ENCODE measurements at places on chromosomes 2 and 18.

- no peak for DNase-seq
Measured at GRCh38 chr2:200353120-200353519, 46.6 kb downstream of the SPATS2L start.

DNA sequence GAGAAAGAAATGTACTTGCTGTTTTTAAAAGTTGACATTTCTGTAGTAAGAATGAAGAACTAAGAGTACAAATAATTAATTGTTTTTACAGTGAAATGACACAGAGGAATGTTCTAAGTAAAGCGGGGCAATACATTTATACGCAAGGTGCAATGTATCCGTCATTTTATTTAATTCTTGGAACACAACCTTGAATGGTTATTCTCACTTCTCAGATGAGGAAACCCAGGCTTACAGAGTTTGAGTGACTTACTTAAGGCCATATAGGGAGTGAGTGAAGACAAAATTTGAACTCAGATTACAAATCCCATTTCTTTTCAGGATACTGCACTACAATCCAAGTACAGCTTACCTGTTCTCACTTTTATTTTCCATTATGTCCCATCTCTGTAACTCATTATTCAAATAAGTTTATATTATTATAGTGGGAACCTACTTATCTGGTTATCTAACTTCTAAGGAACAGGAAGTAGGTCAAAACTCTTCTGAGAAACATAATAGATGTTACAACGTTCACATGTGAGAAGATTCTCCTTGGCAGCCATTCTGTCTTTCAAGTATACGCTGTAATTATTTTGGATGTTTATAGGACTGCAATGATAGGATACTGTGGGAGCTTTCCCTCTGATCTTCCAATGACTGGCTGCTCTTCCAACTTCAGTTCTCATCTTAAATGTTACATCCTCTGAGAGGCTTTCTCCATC, 12.3 kb upstream of the STK17B start:
- peak; percentile 60 for DNase-seq

GRCh38 chr2:3288470-3289170, 89.0 kb downstream of the EIPR1 start:
- DNase-seq, result no peak

DNA sequence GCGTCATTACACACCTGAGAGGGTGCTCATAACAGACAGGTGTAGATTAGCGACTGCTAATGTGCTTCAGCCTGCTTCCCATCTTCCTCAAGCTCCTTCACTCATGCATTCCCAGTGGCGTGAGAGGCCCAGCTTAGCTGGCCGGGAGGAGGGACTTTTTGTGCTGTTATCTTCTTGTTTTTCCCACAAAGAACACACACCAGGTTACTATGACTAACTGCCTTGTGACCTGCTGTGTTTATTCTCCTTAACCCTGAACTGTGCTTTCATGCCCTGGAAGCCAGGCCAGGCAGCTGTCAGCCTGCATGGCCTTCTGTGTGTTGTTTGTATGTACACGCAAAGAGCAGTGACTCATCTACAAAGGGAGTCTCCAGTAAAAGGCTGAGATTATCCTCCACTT, 143.8 kb downstream of the PIEZO2 start:
- DNase-seq, result no peak

- DNase-seq, result no peak
Measured at GRCh38 chr18:25125680-25126079, 226.3 kb downstream of the ZNF521 start.

DNA sequence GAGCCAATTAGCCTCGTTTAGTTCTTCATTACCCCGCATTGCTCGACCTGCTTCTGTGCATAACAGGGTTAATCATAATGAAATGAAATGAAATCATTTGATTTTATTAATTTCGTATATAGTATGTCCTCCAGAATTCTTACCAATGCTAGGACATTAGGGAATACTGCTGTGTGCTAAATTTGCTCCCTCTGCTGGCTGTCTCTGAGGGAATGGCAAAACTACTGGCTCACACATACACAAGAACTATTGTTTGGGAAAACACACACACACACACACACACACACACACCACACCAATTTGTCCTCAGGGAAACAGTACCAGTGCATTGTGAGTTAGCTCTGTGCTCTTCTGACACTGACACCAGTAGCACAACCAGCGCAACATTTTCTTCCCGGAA, 273.3 kb upstream of the TCF4 start:
- DNase-seq, result no peak

DNA sequence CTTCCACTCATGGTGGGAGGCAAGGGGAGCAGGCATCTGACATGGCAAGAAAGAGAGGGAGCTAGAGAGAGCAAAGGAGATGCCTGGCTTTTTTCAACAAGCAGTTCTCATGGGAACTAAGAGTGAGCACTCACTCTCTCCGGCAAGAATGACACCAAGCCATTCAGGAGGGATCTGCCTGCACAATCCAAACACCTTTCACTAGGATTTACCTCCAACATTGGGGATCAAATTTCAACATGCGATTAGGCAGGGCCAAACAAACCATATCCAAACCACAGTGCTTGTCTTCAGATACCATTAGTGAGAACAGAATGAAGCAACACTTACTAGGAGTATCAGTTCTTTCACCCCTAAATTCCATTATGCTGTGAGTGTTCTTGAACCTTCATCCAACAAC, 77.3 kb downstream of the FIGN start:
- DNase-seq, result no peak

- DNase-seq, result no peak
Measured at GRCh38 chr2:140596447-140596846, 1534.4 kb downstream of the LRP1B start.

- no peak for DNase-seq
Measured at GRCh38 chr18:46401486-46402070, 255.4 kb downstream of the LOXHD1 start.

DNA sequence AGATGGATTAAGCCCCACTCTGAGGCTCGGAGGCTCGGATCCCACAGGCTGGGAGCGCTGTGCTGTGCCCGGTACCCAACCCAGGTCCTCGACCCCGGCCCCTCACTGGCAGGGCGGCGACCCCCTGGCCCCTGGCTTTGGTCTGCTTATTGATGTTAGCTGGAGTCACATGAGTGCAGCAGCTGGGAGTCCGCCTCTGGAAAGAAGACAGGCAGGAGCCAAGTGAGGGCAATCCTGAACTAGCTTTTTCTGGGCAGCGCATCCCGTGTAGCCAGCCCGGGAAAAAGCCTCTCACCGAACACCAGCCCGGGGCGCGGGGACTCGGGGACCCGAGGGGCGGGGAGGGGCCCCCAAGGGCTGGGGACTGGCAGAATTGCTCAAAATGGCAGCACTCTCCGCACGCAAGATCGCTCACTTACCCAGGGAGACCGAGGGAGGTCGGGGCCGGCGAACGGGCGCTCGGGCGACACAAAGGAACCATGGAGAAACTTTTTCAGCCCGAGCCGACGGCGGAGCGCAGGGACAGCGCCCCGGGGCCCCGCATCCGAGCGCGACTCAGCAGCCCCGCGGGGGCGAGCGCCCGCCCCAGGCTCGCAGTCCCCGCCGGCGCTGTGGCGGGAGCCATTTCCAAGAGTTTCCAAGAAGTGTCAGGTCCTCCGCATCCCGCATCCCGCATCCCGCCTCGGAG, 567 bp downstream of the TMEM200C start:
- no peak for DNase-seq

GRCh38 chr2:205176546-205176945, 505.8 kb upstream of the NRP2 start:
- DNase-seq, result no peak

- no peak for DNase-seq
Measured at GRCh38 chr2:71799013-71799575, 345.7 kb downstream of the DYSF start.

DNA sequence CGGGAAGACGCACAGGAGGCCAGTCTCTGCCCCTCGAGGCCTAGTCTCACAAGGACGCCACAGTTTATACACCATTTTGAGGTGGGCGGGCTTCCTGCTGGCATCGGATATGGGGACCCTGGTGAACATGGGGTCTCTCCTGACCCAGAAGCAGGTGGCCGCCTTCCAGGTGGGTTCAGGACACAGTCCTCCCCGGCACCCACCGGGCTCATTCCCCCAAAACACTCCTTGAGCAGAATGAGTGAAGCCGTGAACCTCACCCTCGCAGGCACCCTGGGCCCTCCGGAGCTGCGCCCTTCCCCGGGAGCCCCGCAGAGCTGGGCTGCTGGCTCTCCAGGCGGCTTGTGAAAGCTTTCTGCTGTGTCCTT, 6.5 kb downstream of the NFATC1 start:
- no peak for DNase-seq

DNA sequence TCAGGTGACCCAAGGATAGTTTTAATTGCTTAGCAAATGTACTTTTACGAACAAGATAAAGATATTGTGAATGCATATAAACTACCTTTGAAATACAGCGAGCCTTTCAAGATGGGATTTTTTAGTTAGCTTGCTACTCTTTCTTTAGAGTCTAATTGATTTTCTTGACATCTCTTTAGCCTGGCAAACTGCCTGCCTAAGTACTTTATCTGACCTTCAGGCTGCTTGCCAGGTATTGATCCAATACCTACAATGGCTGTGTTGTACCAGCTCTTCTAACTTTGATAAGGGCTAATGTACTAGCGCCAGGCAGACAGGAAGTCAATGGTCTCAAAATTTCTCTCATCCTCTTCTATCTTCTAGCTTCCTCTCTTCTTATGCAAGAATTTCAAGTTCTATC, 414.4 kb upstream of the ACVR2A start:
- no peak for DNase-seq

DNA sequence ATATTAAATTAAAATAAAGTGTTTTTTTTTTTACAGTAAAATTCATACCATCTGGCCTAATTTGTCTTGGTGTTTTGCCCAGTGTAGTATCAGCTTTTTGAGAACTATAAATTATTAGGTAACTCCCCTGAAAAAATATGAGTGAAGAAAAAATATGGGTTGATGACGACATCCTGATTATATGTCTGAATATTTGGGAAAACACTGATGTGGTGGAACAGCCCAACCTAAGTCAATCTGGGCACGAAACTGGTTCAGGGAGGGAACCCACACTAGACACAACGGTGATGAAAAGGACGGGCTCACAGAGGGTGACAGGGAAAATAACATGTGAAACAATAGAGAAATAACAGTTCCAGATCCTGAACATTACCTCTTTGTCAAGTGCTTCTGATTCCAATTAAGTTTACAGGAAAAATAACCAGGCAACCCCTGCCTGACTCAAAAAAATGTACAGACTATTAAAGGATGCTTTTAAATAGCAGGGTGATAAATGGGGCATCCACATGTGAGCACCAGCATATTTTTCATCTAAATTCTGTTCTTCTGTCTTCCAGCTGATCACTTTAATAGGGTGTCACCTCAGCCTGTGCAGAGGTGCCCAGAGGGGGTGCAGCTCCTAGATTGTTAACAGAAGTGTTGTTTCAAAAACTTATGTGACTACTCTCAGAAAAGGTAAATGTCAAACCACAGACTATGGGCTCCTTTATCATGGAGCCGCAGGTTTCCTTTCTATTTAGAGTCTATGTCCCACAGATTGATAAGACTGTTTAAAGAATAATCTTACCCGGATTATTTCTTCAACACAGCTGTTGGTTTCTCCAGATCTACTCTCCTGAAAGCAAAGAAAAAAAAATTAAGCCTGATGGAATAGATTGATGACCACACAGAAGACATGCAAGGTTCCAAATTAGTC, 305.4 kb downstream of the AFF3 start:
- no peak for DNase-seq

DNA sequence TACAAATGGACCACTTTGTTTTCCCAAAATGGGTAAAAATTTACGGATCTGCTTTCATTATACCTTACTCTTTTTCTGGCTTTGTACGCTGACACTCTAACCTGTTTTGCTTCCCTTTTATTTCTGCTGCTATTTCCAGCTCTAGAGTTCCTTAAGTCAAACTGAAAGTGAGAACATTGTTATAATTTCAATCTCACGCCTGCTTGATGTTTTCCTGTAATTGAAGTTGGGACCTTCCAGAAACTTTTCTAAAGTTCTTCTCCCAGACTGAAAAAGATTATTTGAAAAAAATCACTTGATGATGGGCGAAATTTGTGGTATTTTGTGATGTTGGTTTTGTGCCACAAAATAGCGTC, 1.8 kb downstream of the GLS start:
- DNase-seq, result no peak

GRCh38 chr2:99031481-99031880, 95.5 kb upstream of the CRACDL start:
- no peak for DNase-seq
